Activated CD4-positive, alpha-beta T cell treated with anti-CD3 and anti-CD28 coated beads for 36 hours (primary cell): ENCODE measurements at places on chromosomes 3 and 15. TPM values are rescaled to one million over a fixed set of nuclear protein-coding genes. Genes with fewer than 3 reads are reported as not detected.

MFN1 gene
- 24.4 TPM for total RNA-seq

COL8A1 gene
- not detected for total RNA-seq

PDHB gene
- total RNA-seq = 42.7 TPM

ENTPD3 gene
- total RNA-seq = not detected

KY gene
- total RNA-seq = not detected

ANKRD63 gene
- total RNA-seq = not detected

CHL1 gene
- total RNA-seq = not detected

TNFSF10 gene
- 33.1 TPM for total RNA-seq

ACSBG1 gene
- 0.02 TPM for total RNA-seq
